ENCODE measurements at places on chromosomes 5 and 9. TPM values are rescaled to one million over a fixed set of nuclear protein-coding genes. Genes with fewer than 3 reads are reported as not detected.

DPH7 gene
- total RNA-seq = 38.9 TPM

NRG2 gene
- total RNA-seq = not detected

TMC1 gene
- not detected for total RNA-seq

BTNL3 gene
- total RNA-seq = not detected

PKD2L2 gene
- total RNA-seq = not detected

ADAMTS12 gene
- total RNA-seq = 4.1 TPM

LAMC3 gene
- 7.5 TPM for total RNA-seq

CER1 gene
- total RNA-seq = not detected

REEP2 gene
- total RNA-seq = 40.2 TPM

SPAAR gene
- total RNA-seq = not detected

HK3 gene
- total RNA-seq = not detected

ARID3C gene
- total RNA-seq = 0.48 TPM

ERGIC1 gene
- total RNA-seq = 183 TPM

ENTREP1 gene
- 3.8 TPM for total RNA-seq

PCDHB2 gene
- total RNA-seq = 5.8 TPM

DNA sequence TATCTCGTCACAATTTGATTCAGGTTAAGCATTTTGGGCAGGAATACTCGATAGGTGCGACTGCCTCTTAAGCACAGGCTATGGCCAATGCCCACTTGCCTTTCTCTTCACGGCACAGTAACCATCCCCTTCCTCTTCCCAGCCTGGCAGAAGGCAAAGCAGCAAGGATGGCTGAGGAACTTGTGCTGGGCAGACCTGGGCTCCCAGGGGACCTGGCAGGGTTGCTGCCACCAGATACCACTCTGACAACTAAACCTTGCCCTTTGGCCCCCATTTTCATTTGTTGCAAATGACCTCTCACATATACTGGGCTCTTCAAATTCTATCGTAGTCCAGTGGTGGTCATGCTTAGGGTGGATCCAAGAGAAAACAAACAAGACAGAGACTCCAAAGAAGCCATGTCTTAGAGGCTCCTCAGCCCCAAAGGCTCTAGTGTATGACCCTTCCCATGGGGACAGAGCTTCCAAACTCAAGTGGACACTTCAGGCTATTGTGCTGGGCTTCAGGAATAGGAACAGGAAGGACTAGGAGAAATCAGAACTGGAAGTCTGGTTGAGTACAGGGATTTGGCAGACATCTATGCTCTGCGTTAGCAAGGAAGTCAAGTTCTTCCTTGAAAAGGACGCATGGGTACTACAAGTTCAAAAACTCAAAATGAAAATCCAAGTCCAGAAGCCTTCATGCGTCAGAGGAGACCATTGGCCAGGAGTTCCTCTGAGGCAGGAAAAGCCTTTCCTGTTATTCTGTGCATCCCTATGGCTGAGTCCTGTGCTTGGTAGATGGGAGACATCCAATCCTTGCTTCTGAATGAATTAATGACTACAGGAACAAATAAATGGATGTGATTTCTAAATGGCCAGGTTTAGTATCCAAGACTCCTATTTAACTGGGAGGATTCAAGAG is 64.6 kb upstream of the PLPP1 start:
- no peak for DNase-seq

DNA sequence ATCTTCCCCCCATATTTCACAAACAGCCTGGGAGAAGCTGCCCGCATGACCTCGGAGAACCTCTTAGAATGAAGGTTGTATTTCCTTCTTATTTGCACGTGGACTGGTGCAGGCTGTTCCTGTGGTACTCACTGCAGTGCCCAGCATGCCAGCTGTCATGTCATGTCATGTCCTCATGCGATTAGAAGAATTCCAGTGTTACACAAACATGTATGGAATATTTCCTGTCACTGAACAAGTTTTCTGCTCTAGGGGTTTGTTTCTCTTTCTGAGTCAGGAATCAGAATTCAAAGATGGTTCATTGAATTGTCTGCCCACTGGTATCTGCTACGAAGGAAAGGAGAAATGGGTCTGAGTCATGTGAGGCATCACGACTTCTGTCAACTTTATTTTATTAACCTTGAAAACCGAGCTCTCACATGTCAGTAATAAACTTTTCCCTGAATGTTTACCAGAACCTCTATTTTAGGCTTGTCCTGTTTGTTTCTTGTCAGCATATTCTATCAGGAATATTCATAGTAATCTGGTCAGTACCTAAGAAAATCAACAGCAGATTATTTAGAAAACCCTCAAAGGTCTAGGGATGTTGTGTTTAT is 415.6 kb downstream of the GADD45G start:
- no peak for DNase-seq

DNA sequence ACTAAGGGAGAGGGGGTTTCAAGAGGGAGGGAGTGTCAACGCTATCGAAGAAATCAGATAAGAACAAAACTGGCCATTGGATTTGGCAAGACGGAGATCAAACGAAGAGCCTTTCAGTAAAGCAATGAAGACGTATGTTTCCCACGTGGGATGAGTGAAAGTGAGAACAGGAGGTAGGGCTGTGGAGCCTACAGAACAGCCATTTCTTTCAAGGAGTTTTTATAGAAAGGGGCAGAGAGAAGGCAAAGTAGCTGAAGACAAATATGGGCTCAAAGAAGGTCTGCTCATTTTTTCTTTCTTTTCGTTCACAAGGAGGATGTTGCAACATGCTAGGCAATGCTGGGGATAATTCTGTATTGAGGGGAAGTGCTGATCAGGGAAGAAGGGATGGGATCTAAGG is 98.3 kb downstream of the SUSD1 start:
- no peak for DNase-seq

GRCh38 chr9:123851851-123852250 is 78.1 kb downstream of the DENND1A start:
- no peak for DNase-seq

DNA sequence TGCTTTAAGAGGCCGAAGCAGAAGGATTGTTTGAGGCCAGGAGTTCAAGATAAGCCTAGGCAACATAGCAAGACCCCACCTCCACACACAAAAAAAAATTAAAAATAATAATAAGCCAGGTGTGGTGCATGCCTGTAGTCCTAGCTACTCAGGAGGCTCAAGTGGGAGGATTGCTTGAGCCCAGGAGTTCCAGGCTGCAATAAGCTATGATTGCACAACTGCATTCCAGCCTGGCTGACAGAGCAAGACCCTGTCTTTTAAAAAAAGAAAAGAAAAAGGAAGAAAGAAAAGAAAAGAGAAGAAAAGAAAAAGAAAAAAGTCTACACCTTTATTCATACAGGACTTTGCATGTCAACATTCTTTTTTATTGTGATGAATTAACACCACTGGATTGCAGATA is 2125.8 kb downstream of the MAT2B start:
- DNase-seq = no peak

- no peak for DNase-seq
Observed at GRCh38 chr5:1827886-1828397, 26.7 kb downstream of the NDUFS6 start.

- no peak for DNase-seq
Observed at GRCh38 chr5:133846478-133847226, 121.8 kb downstream of the C5orf15 start.

DNA sequence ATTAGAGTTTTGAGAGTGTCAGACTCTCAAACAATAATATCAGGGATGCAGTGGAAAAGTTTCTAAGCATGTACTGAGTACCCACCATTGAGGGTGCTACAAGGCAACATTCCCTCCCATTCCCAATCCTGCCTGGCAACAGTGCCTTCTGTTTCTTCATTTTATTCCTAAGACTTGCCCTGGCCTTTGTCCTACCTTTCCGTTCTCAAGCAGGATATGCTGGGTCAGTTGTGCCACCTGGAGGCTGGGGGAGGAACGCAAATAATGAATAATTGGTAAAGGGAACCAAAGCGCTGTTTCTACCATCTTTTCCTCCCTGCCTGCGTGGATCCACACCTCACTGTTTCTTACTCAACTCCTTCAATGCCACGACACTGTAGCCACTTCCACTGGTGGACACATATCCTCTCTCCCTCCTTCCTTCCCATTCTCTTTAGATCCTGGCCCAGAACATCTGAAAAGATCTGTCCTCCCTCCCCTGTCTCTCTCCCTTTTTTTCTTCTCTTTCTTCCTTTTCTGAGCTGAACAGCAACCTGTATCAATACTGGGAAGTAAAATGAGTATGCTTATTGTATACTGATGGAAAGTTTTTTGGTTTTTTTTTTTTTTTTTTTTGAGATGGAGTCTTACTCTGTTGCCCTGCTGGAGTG is 149.5 kb downstream of the C9orf152 start:
- DNase-seq = no peak

DNA sequence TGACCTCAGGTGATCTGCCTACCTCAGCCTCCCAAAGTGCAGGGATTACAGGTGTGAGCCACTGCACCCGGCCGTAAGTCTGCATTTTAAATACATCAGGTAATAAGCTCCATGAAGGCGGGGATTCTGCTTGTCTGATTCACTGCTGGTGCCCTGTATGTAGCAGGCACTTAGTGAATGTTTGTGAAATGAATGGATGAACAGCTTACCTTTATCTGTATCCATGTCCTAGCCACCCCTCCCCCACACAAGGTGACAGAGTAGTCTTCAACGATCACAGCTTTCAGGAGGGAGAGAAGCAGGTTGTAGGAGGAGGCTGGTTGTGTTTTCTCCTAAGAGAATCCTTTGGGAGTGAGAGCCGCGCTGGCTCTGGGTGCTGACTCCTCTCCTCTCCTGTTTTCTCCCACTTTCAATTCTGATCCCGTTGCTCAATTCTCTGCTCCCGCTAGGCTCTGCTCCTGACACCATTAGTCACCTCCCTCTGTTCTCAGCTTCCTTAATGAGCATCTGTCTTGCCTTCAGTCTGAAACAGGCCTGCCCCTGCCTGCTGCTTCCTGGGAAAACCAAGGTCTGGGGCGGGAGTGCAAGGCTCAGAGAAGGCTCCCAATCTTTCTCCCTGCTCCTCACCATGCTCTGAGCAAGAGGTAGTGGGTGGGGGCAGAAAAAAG is 88.8 kb upstream of the CTNNA1 start:
- DNase-seq = no peak

GRCh38 chr5:102638316-102638715 is 116.8 kb upstream of the PAM start:
- DNase-seq = no peak

GRCh38 chr9:87301371-87301770 is 196.3 kb upstream of the DAPK1 start:
- no peak for DNase-seq

DNA sequence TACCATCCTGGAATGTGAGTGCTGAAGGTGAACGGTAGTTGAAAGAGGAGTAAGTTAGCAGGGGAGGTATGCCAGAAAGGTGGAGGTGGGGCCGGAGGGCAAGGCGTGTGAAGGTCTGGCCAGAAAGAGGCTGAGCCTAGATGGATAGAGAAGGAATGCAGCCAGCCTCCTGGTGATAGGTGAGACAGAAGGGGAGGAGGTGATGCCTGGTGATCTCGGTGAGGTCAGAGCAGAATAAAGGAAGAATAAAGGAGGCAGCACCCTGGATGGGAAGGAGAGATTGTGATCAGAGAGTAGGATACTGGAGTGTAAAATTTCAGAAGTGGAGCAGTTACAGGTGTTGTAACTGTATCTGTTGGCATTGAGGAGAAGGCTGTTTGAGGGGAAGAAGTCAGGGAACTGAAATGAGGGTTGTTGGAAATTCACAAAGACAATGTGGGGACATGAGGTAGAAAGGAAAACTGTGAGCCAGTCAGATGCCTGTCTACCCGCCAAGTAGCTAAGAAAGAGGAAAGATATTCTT is 2.0 kb downstream of the GNG10 start:
- no peak for DNase-seq

DNA sequence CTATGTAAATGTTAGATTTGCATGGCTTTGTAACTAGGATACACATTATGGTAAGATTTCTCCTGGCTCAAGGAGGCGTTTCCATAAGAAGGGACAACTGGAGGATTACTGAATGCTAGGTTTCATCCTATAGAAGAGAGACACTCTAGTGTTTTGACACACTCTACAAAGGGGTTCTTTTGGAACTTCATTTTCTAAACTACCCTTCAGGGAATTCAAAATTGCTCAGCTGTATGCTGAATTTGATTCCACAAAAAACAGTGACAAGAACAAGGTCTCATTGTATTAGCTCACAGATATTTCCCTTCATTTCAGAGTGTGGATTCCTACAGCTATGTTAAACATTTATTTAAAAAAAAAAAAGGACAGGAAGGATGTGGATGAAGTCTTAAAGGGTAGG is 151.7 kb downstream of the PPP2R2B start:
- no peak for DNase-seq

GRCh38 chr9:120038342-120038741 is 541.6 kb downstream of the CDK5RAP2 start:
- DNase-seq = no peak

GRCh38 chr9:97059626-97060025 is 20.7 kb upstream of the CTSV start:
- DNase-seq = peak; percentile 64

DNA sequence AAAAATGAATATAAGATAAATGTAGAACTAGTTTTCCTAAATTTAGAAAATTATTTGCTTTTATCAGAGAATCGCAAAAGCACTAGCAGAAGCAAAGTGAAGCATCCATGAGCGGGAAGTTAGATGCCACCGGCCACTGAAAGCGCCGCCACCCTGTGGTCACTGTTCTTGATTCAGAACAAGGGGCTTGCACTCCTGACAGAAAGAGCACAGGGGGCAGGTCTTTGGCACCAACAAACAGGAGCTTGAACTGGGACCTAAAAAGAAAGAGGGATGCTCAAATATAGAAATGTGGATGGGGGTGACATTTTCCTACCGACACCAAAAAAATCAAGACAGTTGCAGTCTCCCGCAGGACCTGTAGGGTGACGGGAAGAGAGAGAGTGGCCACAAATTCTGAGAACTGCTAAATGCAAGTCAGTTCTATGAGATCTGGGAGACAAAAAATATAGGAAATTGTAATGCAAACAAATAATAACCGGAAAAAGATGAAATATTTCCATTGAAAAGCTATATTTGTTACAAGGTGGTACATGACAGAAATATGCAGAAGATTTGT is 144.3 kb downstream of the CDH12 start:
- no peak for DNase-seq

- no peak for DNase-seq
Observed at GRCh38 chr9:100104314-100104713, 5.3 kb downstream of the INVS start.

DNA sequence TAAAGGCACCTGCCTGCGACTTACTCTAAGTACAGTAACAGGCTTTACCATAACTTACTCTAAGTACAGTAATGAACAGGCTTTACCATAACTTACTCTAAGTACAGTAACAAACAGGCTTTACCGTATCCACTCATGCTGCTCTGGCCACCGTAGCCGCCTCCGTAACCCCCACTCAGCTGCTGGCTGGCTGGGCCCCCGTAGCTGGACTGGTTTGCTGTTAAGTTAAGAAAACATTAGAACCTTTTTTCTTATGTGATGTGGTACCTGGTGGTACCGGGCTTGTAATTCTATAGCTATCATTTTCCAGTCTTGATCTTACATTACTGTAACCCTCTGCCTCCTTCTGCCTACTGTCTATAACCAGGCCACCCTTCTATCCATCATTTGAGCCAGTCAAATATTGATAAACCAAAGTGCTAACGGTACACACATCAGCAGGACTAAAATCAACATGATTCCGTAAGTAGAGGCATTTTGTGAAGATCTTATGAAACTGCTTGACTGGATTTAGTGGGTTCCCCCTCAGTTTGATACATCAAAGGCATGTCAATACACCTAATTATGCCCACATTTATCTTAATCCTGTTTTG is 7.4 kb downstream of the HNRNPH1 start:
- no peak for DNase-seq
